ENCODE measurements at places on chromosomes 6 and 20. TPM values are rescaled to one million over a fixed set of nuclear protein-coding genes. Genes with fewer than 3 reads are reported as not detected.

OXT gene
- total RNA-seq: not detected

CD24 gene
- total RNA-seq: 3.0 TPM

NKX2-4 gene
- not detected for total RNA-seq

SNAI1 gene
- total RNA-seq: 8.9 TPM

MROH8 gene
- 3.6 TPM for total RNA-seq

IPCEF1 gene
- total RNA-seq: 3.7 TPM

BPIFB2 gene
- total RNA-seq: not detected

ANKRD6 gene
- 14.6 TPM for total RNA-seq

MLIP gene
- 1.4 TPM for total RNA-seq

SSTR4 gene
- not detected for total RNA-seq

PTGIS gene
- 359 TPM for total RNA-seq

PLA2G7 gene
- total RNA-seq: 1.5 TPM

PTCRA gene
- total RNA-seq: not detected

BMP6 gene
- total RNA-seq: 5.7 TPM

CRISP3 gene
- 0.10 TPM for total RNA-seq

EPPIN gene
- total RNA-seq: not detected

MUC22 gene
- not detected for total RNA-seq

VSX1 gene
- not detected for total RNA-seq

IER3 gene
- 28.5 TPM for total RNA-seq

MICAL1 gene
- total RNA-seq: 53.0 TPM

DEFB124 gene
- 0.76 TPM for total RNA-seq

Data from posterior vena cava (tissue), 2 donors.